Effector CD8-positive, alpha-beta T cell (primary cell): ENCODE measurements at places on chromosomes 12 and 14.

- DNase-seq, result no peak
Observed at GRCh38 chr14:48584031-48584430, 908.6 kb upstream of the MDGA2 start.

DNA sequence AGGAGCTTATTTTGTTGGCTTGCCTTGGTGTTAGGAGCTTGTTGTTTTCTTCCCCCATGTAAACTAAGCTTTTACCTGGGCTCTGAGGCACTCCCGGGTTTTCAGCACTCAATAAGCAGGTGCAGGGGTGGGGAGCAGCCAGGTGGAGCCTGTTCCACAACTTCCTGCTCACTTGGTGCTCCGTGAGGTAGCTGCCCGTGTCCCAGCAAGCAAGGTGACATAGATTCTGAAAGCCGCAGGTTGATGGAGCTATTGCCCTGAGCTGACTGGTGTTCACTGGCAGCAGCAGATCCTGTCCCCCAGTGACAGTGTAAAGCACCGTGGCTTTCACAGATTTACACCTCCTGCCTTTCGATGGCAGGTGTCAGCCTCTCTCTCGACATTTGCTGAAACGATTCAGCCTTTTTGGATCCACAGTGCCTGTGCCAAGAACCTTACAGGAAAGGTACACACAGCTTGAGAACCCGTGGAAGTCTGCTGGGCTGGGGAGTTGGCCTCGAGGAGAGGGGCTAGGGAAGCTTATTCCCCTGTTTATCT is 295.7 kb upstream of the FKBP4 start:
- no peak for DNase-seq

- DNase-seq, result no peak
Observed at GRCh38 chr12:67320614-67321295, 51.6 kb downstream of the CAND1 start.

GRCh38 chr14:31243860-31244259 is 36.3 kb upstream of the HECTD1 start:
- no peak for DNase-seq

DNA sequence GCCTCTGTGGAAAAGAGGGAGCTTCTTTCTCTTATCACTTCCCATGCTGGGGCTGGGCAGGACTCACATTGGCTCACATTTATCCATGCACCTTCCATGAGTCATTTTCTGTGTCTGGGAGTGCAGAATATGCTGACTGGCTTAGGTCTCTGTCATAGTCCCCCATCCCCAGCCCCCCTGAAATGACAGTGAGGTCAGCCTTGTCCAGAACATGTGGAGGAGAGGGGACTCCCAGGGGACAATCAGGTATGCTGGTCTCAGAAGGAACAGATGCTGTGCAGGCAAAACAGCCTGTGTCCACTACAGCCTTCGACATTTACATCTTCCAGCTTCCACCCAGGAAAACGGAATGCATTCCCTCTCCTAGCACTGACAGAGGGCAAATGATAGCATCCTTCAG is 35.0 kb downstream of the ADGRD1 start:
- DNase-seq, result no peak

- DNase-seq, result no peak
Observed at GRCh38 chr12:75564852-75565251, 53.4 kb upstream of the KRR1 start.

GRCh38 chr12:51307655-51308593 is 16.1 kb downstream of the BIN2 start:
- no peak for DNase-seq

DNA sequence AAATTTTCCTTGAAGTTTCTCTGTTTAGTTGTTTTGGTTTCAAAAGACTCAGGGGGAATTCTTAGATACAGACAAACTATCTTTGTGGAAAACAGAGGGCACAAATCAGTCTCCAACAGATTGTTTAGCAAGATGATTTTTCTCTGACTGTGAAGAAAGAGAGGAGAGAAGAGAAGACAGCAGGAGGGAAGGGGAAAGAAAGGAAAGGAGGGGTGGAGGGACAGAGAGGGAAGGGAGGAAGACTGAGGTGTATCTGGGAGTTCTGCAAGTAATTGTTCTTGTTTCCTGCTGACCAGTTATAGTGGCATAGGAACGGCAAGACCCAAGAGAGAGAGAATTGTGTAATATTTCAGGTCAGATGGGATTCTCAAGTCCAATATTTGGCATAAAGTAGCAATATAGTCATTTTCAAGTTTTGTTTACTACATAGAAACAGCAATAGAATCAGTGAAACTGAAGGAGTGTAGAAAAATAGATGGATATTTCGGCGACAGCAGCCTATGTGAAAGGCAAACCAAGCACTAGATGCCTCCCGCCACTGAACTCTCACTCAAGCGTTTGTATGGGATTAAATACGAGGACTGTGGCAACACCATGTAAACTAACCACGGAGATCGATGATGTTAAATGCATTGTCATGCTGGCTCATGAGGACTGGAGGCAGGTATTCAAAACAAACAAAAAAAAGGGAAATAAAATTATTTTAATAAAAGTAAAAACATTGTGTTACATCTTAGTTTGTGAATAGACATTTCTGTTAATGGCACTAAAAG is 342.5 kb downstream of the SLC16A7 start:
- DNase-seq, result no peak

DNA sequence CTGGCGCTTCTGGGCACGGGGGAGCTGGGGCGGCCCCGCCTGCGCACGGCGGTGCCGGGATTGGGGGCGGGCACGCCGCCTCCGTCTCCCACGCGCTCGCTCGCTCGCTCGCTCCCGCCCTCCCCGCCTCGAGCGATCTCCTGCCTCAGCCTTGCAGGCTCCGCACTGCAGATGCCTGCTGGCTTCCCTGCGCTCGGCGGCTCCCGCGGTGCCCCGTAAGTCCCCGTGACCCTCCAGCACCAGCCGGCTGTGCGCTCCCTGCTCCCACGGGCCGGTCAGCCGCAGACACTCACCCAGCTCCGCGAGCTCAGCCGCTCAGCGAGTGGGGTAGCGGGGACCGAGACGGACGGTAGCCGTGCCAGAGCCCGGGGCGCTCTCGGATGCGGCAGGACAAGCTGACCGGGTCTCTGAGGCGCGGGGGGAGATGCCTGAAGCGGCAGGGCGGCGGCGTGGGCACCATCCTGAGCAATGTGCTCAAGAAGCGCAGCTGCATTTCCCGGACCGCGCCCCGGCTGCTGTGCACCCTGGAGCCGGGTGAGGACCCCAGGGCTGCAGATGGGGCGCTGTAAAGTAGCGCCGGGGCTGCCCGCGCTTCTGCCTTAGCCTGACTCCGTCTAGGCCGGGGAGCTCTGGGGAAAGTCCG is at the start of gene TBC1D30:
Gene TBC1D30 (plus strand): TSS at position 148 of the 643 bp plus-strand sequence. CDS start 233 bp downstream, at position 381.
- no peak for DNase-seq

GRCh38 chr14:96047101-96047500 is 7.9 kb downstream of the C14orf132 start:
- no peak for DNase-seq

- DNase-seq, result no peak
Observed at GRCh38 chr12:6347367-6348338, 5.8 kb upstream of the TNFRSF1A start.

DNA sequence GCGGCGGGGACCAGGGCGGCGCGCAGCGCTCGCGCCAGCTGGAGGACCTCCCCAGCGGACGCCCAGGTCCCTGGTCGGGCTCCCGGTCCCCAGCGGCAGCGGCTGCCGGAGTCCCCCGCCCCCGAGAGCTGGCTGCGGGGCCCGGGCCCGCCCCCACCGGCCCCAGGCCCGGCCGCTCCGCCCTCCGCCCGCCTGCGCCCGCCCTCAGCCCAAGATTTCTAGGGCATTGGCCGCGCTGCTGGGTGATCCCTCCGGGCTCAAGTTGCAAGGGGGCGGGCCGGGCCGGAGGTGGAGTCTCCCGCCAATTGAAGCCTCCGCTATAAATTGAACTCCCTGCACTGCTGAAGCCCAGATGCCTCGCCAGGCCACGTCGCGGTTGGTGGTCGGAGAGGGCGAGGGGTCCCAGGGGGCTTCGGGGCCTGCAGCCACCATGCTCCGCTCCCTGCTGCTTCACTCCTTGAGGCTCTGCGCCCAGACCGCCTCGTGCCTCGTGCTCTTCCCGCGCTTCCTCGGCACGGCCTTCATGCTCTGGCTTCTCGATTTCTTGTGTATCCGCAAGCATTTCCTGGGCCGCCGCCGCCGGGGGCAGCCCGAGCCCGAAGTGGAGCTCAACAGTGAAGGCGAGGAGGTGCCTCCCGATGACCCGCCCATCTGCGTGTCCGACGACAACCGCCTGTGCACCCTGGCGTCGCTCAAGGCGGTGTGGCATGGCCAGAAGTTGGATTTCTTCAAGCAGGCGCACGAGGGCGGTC is at the start of gene DIO3:
Gene DIO3 (plus strand): TSS at position 351 of the 752 bp plus-strand sequence.
- no peak for DNase-seq

DNA sequence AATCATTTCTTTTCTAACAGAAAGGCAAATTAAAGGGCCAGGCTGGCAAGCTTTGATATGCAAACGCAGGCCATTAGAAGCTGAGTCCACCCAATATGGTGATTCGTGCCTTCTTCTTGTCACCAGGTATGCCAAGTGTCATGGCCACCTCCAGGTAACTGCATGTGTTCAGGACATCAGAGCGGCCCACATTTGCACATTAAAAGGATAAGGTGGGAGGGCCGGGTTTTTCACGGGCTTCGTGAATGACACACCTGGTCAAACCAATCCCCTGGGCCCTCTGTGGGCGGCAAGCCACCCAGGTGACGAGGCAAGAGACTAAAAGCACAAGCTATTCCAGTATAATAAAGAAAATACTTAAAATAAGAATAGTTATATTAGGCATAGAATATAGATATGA is 75.9 kb upstream of the TSPAN11 start:
- no peak for DNase-seq

GRCh38 chr12:42756841-42757623 is 167.5 kb upstream of the PRICKLE1 start:
- no peak for DNase-seq

GRCh38 chr12:42021469-42021868 is 123.2 kb downstream of the GXYLT1 start:
- DNase-seq, result no peak

DNA sequence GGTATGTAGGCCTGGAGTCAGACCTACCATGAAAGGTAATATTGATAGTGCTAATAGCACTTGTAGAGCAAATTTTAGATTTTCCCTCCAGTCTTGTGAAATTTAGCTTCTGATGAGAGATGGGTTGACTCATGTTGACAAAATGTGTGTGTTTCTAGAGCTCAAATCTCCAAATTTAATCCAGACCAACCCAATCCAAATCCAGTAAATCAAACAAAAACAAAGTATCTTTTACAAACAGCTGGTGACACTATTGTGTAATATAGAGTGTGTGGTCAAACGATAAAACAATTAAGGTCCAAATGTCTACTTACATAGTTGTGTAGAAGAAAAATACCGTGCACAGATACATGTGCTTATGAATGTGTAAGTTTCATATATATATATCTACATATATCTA is 63.4 kb upstream of the KITLG start:
- no peak for DNase-seq
